Sigmoid colon (tissue), 7 donors: ENCODE measurements at places on chromosomes 16 and 17. TPM values are rescaled to one million over a fixed set of nuclear protein-coding genes. Genes with fewer than 3 reads are reported as not detected.
A peak's percentile ranks its signal among the peaks of the same experiment; 100 is the strongest.

DNA sequence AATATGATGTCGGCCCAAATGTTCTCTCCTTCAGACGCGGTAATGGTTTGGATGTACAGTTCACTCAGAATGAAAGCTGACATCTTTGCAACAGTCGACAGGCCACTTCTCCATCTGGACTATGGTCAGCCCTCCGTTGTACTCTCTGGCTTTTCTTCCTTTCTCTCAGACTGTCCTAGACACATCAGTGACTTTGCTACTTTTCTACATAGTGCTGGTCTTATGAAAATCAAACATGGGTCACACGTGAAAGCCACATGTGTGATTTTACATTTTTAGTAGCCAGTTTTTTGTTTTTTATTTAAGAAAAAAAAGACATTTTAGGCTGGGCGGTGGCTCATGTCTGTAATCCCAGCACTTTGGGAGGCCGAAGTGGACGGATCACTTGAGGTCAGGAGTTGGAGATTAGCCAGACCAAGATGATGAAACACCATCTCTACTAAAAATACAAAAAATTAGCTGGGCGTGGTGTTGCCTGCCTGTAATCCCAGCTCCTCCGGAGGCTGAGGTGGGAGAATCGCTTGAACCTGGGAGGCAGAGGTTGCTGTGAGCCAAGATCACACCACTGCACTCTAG lies 644.1 kb downstream of the KCNJ2 start:
- no peaks in the 10 kb centered on the region for H3K4me1 ChIP-seq
- H3K4me3 ChIP-seq, result no peak overlapping the region
- H3K27me3 ChIP-seq, result no peaks in the 10 kb centered on the region
- DNase-seq, result no peak

DNA sequence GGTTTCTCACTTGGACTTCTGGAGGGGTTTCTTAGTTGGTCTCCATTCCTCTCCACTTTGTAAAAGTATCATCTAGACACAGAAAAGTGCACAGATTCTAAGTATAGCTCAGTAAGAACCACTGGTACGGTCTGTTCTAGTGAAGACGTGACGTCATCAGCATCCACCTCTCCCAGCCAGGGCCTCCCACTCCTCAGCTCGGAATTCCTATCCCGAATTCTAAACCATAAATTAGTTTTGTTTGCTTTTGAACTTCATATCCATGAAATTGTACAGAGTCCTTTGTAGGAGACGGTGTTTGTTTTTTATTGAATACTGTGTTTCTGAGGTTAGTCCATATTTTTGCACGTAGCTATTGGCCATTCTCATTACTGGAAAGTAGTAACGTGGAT lies 25.5 kb downstream of the FOXK2 start:
- peak; percentile 90 for DNase-seq
- H3K27me3 ChIP-seq, result no peaks in the 10 kb centered on the region
- H3K36me3 ChIP-seq, result no peaks in the 10 kb centered on the region
- H3K4me3 ChIP-seq, result peak overlapping the region; percentile 41
- peaks cover 70% of the 10 kb centered on the region for H3K4me1 ChIP-seq
- peak overlapping the region; percentile 82 for H3K27ac ChIP-seq

DNA sequence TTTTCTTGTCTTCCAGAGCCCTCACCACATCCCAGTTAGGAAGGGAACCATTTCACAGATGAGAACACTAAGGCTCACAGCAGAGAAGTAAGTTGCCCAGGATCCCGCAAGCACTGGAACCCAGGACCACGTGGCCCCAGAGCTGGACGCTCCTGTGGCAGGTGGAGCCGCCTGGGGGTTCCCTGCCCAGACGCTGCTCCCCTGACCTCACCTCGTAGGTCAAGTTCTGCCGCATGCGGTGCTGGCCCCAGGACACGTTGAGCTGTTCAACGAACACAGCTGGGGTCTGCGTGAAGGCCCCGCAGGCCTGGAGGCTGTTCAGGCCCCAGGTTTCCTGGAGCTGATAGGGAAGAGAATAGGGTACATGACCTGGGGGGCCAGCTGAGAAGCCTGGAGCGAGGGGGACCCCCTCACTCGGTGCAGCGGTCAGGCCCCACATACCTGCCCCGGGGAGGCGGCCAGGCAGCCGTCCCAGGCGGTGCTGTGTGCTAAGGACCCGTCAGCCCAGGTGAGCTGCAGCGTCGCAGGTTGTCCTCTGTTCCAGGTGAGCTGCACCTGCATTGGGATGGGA lies 54.1 kb downstream of the RMI2 start:
- H3K36me3 ChIP-seq, result no peaks in the 10 kb centered on the region
- no peak overlapping the region for H3K27ac ChIP-seq
- H3K4me3 ChIP-seq, result no peak overlapping the region
- no peaks in the 10 kb centered on the region for H3K27me3 ChIP-seq
- peak; percentile 51 for DNase-seq

- H3K27ac ChIP-seq, result no peak overlapping the region
- no peak for DNase-seq
- H3K4me3 ChIP-seq, result no peak overlapping the region
- no peaks in the 10 kb centered on the region for H3K27me3 ChIP-seq
Observed at GRCh38 chr17:37605081-37605480, 4.1 kb downstream of the SYNRG start.

DNA sequence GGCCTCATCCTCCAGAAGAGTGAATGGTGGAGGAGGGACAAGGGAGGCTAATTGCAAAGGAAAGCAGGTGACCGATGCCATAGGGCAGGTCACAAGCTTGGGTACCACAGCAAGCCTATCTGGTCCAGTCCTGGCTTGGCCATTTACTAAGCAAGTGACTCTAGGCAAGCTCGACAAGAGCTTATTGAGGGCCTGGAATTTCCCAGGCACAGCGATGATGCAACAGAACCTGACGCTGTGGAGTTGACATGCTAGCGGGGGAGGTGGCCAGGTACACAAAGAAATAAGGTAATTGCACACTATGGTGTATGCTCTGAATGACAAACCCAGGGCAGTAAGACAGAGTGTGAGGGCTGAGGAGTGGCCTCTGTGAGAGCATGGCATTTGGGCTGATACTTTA lies 98.5 kb downstream of the PGS1 start:
- no peak overlapping the region for H3K27ac ChIP-seq
- no peaks in the 10 kb centered on the region for H3K27me3 ChIP-seq
- no peaks in the 10 kb centered on the region for H3K4me1 ChIP-seq
- H3K4me3 ChIP-seq, result no peak overlapping the region
- no peak for DNase-seq

GRCh38 chr16:30491744-30492308 lies 19.3 kb downstream of the ITGAL start:
- H3K4me3 ChIP-seq, result no peak overlapping the region
- H3K36me3 ChIP-seq, result no peaks in the 10 kb centered on the region
- DNase-seq, result no peak
- no peaks in the 10 kb centered on the region for H3K27me3 ChIP-seq
- no peak overlapping the region for H3K27ac ChIP-seq

DNA sequence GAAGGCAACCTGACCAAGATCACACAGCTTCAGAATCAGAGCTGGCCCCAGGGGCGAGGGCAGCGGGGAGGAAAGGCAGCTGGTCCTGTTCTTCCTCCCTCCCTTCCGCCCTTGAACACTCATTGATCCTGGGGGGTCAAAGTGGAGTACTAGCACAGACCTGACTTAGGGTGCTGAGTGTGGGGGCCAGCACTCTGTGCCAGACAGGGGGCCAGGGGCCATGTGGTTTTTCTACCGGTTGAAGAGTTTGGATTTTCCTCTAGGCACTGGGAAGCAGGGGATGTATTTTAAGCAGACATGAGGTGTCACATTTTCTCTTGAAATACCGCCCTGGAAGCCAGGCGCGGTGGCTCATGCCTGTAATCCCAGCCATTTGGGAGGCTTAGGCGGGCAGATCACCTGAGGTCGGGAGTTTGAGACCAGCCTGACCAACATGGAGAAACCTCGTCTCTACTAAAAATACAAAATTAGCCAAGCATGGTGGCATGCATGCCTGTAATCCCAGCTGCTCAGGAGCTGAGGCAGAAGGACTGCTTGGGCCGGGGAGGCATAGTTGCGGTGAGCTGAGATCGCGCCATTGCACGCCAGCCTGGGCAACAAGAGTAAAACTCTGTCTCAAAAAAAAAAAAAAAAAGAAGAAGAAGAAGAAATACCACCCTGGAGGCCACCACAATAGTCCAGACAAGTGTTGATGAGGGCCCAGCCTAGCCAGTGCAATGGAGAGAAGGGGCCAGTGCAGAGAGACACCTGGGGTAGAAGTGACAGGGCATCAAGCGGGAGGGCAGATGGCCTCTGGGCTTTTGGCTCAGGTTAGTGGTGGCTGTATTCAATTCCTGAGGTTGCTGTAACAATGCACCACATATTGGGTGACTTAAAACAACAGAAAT lies 15.3 kb downstream of the OSBPL7 start:
- no peak for DNase-seq
- no peaks in the 10 kb centered on the region for H3K4me1 ChIP-seq
- H3K4me3 ChIP-seq, result no peak overlapping the region
- no peak overlapping the region for H3K27ac ChIP-seq
- peaks cover 5% of the 10 kb centered on the region for H3K36me3 ChIP-seq
- no peaks in the 10 kb centered on the region for H3K27me3 ChIP-seq

DNA sequence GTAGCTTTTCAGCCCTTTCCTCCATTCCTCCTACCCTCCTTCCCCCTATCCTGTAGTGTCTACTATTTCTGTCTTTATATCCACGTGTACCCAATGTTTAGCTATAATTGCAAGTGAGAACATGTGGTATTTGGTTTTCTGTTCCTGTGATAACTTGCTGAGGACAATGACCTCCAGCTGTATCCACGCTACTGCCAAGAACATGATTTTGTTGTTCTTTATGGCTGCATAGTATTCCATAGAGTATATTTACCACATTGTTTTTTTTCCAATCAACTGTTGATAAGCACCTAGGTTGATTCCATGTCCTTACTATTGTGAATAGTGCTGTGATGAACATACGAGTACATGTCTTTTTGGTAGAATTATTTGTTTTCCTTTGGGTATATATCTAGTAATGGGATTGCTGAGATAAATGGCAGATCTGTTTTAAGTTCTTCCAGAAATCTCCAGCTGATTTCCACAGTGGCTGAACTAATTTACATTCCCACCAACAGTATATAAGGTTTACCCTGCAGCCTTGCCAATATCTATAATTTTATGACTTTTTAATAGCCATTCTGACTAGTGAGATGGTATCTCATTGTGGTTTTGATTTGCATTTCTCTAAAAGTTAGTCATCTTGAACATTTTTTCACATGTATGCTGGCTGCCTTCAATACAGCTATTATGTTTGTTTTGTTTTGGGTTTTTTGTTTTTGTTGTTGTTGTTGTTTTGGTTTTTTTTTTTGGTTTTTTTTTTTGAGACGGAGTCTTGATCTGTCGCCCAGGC lies 10.9 kb upstream of the COPRS start:
- no peak overlapping the region for H3K4me3 ChIP-seq
- DNase-seq, result no peak
- H3K4me1 ChIP-seq, result no peaks in the 10 kb centered on the region
- H3K36me3 ChIP-seq, result peaks cover 25% of the 10 kb centered on the region

GRCh38 chr16:52191531-52192134 lies 355.3 kb downstream of the TOX3 start:
- H3K4me3 ChIP-seq, result no peak overlapping the region
- H3K27ac ChIP-seq, result no peak overlapping the region
- H3K27me3 ChIP-seq, result no peaks in the 10 kb centered on the region
- no peaks in the 10 kb centered on the region for H3K4me1 ChIP-seq

GRCh38 chr17:7356756-7357155 lies 1.8 kb downstream of the TMEM95 start:
- H3K4me1 ChIP-seq, result peaks cover 43% of the 10 kb centered on the region
- no peaks in the 10 kb centered on the region for H3K27me3 ChIP-seq
- no peaks in the 10 kb centered on the region for H3K36me3 ChIP-seq
- H3K4me3 ChIP-seq, result no peak overlapping the region

GRCh38 chr16:88622866-88623265 lies 15.5 kb upstream of the IL17C start:
- H3K27me3 ChIP-seq, result no peaks in the 10 kb centered on the region
- H3K36me3 ChIP-seq, result peaks cover 43% of the 10 kb centered on the region
- no peaks in the 10 kb centered on the region for H3K4me1 ChIP-seq
- H3K4me3 ChIP-seq, result no peak overlapping the region
- no peak for DNase-seq

DNA sequence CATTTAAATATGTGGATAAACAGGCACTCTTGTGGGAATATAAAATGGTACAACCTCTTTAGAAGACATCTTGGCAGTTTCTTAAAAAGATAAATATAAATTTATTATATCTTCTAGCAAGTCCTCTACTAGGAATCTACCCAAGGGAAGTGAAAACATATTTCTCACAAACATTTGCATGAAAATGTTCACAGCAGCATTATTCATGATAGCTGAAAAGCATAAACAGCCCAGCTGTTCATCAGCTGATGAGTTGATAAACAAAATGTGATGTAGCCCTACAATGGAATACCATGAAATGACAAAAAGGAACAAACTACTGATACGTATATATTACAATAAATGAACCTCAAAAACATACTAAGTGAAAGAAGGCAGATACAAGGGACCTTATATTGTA lies 12.0 kb downstream of the DGKE start:
- H3K27ac ChIP-seq, result no peak overlapping the region
- no peaks in the 10 kb centered on the region for H3K27me3 ChIP-seq
- H3K4me1 ChIP-seq, result no peaks in the 10 kb centered on the region
- H3K4me3 ChIP-seq, result no peak overlapping the region
- DNase-seq, result no peak

DNA sequence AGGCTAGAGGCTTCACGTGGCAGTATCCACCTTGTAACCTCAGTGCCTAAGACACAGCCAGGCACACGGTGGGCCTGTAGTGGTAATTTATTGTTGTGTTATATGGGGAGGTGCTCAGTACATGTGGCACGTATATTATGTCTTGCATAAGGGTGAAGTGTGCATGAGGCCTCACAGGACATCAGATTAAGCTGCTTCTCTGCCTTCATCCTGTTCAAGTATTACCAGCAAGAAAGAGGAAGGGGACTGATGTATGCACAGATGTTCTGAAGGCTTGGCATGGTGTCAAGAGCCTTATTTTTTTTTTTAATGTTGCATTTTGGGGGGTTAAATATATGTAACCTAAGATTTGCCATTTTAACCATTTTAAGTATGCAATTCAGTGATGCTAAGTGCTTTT lies 71.6 kb downstream of the ABCC1 start:
- H3K27me3 ChIP-seq, result no peaks in the 10 kb centered on the region
- peaks cover 3% of the 10 kb centered on the region for H3K4me1 ChIP-seq
- H3K4me3 ChIP-seq, result no peak overlapping the region
- no peaks in the 10 kb centered on the region for H3K36me3 ChIP-seq
- no peak for DNase-seq

- no peak for DNase-seq
- no peaks in the 10 kb centered on the region for H3K36me3 ChIP-seq
- no peak overlapping the region for H3K4me3 ChIP-seq
Observed at GRCh38 chr16:49600536-49600935, 226.9 kb downstream of the C16orf78 start.

- H3K27ac ChIP-seq, result no peak overlapping the region
- no peak for DNase-seq
- H3K4me1 ChIP-seq, result peaks cover 12% of the 10 kb centered on the region
- no peak overlapping the region for H3K4me3 ChIP-seq
- H3K36me3 ChIP-seq, result no peaks in the 10 kb centered on the region
Observed at GRCh38 chr17:72594248-72594647, 473.4 kb downstream of the SOX9 start.

GRCh38 chr17:2814481-2815341 lies 18.5 kb downstream of the RAP1GAP2 start:
- DNase-seq, result no peak
- H3K27me3 ChIP-seq, result no peaks in the 10 kb centered on the region
- H3K36me3 ChIP-seq, result no peaks in the 10 kb centered on the region
- no peak overlapping the region for H3K4me3 ChIP-seq
- no peaks in the 10 kb centered on the region for H3K4me1 ChIP-seq

Gene SLC22A31
- total RNA-seq, result not detected

Gene NGFR
- total RNA-seq, result 12.1 TPM

Gene TNFRSF17
- total RNA-seq, result not detected

Gene C16orf46
- total RNA-seq, result 0.27 TPM

Gene PRSS21
- total RNA-seq, result not detected

Gene C17orf100
- total RNA-seq, result 0.81 TPM

Gene SALL1
- total RNA-seq, result not detected

Gene PTX4
- not detected for total RNA-seq

Gene NEUROD2
- total RNA-seq, result not detected
